ENCODE measurements at places on chromosomes 7 and 10.
A peak's percentile ranks its signal among the peaks of the same experiment; 100 is the strongest.

DNA sequence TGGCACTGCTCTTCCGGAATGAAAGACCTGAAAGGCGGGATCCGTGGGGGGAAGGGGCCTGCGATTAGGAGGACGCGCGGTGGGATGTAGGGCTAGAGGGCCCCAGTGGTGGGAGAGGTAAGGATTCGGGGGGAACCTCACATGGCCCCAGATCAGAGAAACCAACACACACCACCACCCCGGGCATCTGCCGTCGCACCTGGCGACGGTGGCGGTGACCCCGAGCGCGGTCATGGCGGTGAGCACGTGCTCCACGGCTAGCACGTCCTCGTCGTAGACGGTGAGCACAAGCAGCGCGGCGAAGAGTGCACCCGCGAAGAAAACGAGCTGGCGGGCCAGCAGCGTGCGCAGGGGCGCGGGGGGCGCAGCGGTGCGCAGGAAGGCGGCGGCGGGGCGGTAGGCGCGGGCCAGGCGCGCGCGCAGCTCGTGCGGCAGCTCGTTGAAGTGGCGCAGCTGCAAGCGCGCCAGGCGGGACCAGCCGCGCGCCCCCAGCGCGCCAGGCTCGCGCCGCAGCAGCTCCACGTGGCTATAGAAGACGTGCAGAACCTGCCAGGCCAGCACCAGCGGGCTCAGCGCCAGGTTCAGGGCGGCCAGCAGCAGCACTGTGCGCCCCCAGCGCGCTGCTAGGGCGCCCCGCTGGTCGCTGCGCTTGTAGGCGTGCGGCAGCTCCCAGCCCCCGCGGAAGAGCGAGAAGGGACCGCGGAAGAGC, 5.7 kb downstream of the ATG9B start:
- DNase-seq: peak; percentile 69

GRCh38 chr7:2247141-2247995, 5.3 kb downstream of the NUDT1 start:
- no peak for DNase-seq

DNA sequence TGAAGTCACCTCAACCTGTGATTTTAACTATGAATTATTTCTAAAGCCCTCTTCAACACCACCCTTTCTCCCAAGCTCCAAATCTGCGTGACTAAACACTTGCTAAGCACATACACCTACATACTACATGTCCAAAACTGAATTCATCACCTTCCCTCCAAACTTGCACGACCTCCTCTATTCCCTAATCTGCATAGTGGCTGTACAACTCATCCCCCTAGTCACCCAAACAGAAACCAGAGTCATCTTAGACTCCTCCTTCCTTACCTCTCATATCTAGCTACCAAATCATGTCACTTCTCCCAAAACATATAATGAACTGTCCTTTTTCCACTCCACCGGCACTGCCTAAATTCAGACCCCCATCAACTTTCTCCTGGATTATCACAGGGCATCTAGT, 16.2 kb downstream of the ARHGAP21 start:
- no peak for DNase-seq

DNA sequence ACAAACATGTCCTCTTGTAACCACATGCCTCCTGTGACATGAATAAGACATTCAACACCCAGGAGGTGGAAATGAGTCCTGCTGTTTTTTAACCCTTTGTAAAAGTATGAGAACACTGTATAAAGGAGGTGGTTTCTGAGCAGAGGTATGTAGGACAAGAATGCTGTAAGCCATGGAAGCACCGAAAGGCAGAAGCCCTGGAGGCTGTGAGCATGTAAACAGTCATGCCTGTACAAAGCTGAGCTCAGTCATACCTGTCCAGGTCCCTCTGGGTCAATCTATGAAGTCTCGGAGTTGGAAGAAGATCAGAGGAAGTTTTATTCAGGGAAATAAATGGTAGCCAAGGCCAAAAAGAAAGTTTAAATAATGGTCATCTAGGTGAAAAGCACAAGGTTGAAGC, 34.7 kb upstream of the XPNPEP1 start:
- DNase-seq: no peak

DNA sequence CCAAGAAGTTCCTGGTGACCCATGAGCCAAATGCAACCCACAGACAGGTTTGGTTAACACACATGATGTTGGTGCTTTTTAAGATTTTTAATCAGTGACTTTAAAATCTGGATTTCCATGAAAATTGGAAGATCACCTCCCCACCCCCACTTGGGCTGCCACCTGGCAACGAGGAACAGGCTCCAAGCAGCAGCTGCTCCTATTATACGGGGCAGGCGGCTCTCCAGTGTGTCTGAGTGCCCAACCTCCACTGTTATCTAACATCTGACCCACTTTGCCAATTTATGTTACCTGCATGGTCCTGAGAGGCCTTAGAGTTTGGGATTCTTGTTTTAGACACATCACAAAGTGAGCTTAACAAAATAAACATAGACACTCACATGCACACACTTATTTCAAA, 56.4 kb downstream of the SGMS1 start:
- no peak for DNase-seq

DNA sequence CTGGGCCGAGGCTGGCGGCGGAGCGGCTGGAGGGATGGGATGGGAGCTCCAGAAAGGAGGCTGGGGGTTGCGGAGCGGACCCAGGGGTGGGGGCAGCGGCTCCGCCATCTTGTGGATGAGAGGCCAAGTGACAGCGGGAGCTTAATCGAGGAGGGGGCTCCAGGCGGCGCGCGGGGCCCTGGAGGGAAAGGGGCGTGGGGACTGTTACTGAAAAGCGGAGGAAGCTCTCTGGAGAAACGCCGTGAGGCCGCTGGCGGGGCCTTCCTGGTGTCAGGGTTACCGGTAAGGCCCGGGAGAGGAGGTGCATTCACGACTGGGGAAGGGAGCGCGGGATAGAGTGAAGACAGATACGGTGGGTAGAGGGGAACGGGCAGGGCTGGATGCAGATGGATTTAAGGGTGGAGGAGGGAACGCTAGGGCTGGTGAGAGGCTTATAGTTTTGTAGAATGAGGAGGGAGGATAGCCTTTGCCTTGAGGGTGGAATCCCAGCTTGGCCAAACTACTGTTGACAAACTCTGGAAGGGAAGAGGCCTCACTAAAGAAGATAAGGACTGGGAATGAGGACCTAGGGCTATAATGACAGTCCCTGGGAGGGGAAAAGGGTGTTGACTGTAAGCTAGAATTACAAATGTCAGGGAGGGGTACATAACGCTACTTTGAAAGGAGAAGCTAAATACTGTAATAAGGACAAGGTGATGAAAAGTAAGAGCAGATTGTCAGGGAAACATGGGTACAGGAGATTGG, 535 bp downstream of the BTRC start:
- peak; percentile 55 for DNase-seq
